DMS 273 treated with DMSO at 0.1 percent for 48 hours (cell line): ENCODE measurements at places on chromosomes 1 and 21.

- DNase-seq: no peak
These were observed 30.6 kb downstream of the MORN1 start for GRCh38 chr1:2360588-2361364.

DNA sequence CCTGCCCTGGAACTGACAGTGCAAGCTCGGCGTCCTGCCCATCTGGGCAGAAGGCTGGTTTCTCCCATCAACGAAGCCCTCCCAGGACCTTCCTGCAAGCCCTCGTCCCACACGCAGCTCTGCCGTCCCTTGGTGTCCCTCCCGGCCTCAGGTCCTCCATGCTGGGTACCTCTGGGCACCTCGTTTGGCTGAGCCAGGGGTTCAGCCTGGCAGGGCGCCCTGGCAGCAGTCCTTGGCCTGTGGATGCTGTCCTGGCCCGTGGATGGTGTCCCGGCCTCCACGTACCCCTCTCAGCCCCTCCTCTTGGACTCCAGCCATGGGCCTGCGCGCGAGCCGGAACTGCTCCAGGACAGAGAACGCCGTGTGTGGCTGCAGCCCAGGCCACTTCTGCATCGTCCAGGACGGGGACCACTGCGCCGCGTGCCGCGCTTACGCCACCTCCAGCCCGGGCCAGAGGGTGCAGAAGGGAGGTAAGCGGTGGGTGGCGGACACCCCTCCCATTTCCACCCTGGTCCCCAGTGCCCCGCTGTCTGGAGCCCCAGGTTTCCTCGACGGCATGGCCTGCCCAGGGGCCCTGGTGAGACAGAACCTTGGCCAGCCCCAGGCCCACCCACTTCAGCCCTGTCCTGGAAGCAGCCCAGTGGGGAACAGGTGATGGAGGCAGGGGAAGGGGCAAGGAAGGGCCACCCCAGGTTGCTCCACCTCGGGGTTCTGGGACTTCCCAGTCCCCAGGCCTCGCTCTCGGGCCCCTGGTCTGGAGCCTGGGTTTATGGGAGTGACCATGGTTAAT is 3.5 kb downstream of the TNFRSF14 start:
- no peak for DNase-seq

- DNase-seq: no peak
These were observed 26.0 kb upstream of the UAP1 start for GRCh38 chr1:162535501-162535900.

DNA sequence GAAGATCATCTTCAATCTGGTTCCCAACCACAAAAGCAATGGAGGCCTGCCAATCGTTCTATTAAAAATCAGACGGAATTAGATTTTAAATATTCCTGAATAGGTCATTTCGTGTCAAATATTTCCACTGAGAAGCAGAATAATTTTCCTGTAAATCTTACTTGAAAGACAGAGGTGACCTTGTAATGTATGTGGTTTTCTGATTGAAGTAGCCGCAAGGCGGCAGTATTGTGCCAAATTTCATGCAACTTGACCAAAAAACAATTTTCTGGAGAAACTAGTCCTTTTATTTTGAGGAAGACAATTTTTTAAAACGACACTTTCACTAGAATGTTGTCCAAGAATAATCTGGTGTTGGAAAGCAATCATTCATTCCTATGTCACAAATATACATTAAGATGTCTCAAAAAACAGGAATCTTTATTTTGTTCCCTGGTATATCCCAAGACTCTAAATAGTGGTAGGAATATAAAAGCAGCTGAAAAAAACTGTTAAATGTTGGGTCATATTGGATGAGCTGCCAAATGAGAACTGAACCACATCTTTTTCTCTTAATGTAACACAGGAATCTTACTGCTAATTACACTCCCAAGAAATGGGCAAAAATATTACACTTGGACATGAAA is 33.6 kb downstream of the SPAG17 start:
- no peak for DNase-seq

DNA sequence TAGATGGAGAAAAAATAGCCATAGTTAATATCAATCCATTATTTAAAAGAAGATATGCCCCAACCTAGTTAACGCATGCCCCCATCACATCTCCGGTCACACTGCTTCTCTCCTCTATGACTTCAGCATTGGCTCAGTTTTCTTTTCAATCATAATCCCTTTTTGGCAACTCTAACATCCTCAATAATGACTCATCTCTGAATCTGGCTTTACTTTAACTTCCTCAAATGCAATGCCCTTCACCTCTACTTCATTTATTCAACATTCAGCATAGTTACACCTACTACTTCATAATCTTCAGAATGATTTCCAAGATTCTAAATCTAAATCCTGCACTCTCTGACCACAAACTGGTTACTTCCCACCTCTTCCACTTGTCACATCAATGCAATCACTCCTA is 417.3 kb downstream of the USH2A start:
- DNase-seq: no peak
